ENCODE measurements at places on chromosomes 1 and 21.

GRCh38 chr21:46099476-46099875 lies 1.6 kb downstream of the COL6A2 start:
- no peak overlapping the region for H3K27ac ChIP-seq
- H3K4me3 ChIP-seq: peak overlapping the region; percentile 82
- H3K27me3 ChIP-seq: no peaks in the 10 kb centered on the region
- no peaks in the 10 kb centered on the region for H3K4me1 ChIP-seq
- H3K36me3 ChIP-seq: peaks cover 44% of the 10 kb centered on the region

DNA sequence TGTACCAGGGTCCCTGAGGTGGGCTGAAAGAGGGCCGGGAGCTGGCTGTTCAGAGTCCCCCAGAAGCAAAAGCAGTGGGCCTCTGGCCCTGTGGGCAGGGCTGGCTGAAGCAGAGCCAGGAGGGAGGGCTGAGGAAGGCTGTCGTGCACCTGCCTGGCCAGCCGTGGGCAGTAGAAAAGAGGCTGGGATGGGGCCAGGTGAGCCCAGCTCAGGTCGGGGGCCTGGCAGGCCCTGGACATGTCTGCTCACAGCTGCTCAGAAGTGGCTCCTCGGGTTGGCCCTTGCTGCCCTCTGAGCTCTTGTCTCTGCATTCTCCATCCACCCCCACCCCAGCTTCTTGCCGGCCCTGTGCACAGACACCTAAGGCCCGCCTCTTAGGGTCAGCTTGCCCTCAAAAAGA lies 60.0 kb downstream of the TCP10L start:
- H3K36me3 ChIP-seq: no peaks in the 10 kb centered on the region
- H3K27me3 ChIP-seq: no peaks in the 10 kb centered on the region
- DNase-seq: peak; percentile 72
- peaks cover 4% of the 10 kb centered on the region for H3K4me1 ChIP-seq
- H3K27ac ChIP-seq: no peak overlapping the region
- no peak overlapping the region for H3K4me3 ChIP-seq

- DNase-seq: no peak
- H3K27me3 ChIP-seq: no peaks in the 10 kb centered on the region
- no peaks in the 10 kb centered on the region for H3K4me1 ChIP-seq
Observed at GRCh38 chr1:3198371-3199271, 129.6 kb downstream of the PRDM16 start.

GRCh38 chr1:64098846-64099582 lies 104.4 kb upstream of the UBE2U start:
- peaks cover 10% of the 10 kb centered on the region for H3K4me1 ChIP-seq
- no peaks in the 10 kb centered on the region for H3K27me3 ChIP-seq
- no peak overlapping the region for H3K4me3 ChIP-seq
- peaks cover 5% of the 10 kb centered on the region for H3K36me3 ChIP-seq
- DNase-seq: no peak
- H3K27ac ChIP-seq: no peak overlapping the region

DNA sequence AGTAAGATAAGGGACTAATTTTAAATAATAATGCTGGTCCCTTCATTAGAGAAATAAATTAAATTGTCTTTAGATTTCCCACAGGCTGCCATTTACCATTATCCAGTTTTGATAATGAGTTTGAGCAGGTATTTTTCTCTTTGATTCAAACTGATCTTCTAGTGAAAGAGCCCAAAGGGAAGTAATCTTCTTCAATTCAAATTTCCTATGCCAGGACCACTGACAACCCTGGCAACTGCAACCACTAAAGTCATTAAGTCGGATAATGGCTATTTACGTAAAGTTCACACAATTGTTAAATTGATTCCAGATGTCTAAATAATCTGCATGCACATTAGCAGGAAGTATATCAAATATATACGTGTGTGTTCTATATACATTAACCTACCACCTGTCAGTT lies 399.3 kb downstream of the PTPRC start:
- no peak overlapping the region for H3K4me3 ChIP-seq
- no peak overlapping the region for H3K27ac ChIP-seq
- DNase-seq: no peak
- no peaks in the 10 kb centered on the region for H3K27me3 ChIP-seq

DNA sequence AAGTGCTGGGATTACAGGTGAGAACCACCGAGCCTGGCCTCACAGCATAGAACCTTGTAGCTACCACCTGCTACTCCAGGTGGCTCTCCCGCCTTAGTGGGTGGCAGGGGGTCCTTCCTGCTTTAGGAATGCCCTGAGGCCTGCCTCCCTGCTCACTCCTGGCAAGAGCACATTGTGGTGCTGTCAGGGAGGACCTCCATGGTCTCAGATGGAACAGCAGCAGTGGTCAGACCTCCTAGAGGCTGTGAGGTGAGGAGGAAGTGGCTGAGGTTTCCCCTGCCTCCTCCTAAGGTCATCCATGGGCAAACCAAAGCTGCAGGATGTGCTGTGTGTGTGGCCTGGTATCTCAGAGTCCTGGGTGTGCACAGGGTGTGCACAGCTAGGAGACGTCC lies 6.7 kb downstream of the SOX13 start:
- H3K4me3 ChIP-seq: peak overlapping the region; percentile 25
- peaks cover 47% of the 10 kb centered on the region for H3K4me1 ChIP-seq
- H3K27ac ChIP-seq: peak overlapping the region; percentile 54

Measured in endodermal cell (in vitro differentiated cells).